ENCODE measurements at places on chromosomes 6 and 20. TPM values are rescaled to one million over a fixed set of nuclear protein-coding genes. Genes with fewer than 3 reads are reported as not detected.

The ZNF292 gene
- total RNA-seq, result 50.9 TPM

The SIM1 gene
- total RNA-seq, result 0.07 TPM

The CYP39A1 gene
- not detected for total RNA-seq

The HEY2 gene
- total RNA-seq, result not detected

The CRISP3 gene
- total RNA-seq, result not detected

The RIN2 gene
- total RNA-seq, result not detected

The PDYN gene
- total RNA-seq, result not detected

The C20orf141 gene
- total RNA-seq, result not detected

The TFAP2C gene
- not detected for total RNA-seq

The TMEM63B gene
- 11.1 TPM for total RNA-seq

The CST2 gene
- total RNA-seq, result not detected

The MUC22 gene
- not detected for total RNA-seq

The HS3ST5 gene
- not detected for total RNA-seq

The EYS gene
- total RNA-seq, result not detected

The GCNT2 gene
- total RNA-seq, result 3.3 TPM

The SIRPA gene
- total RNA-seq, result 0.05 TPM

The NR2E1 gene
- not detected for total RNA-seq

The SLC26A8 gene
- not detected for total RNA-seq

The FAM110A gene
- total RNA-seq, result 19.4 TPM

The UBD gene
- 0.61 TPM for total RNA-seq

The LY86 gene
- total RNA-seq, result 4.6 TPM

The PAX1 gene
- not detected for total RNA-seq

The THBS2 gene
- total RNA-seq, result not detected

The POU3F2 gene
- not detected for total RNA-seq

The KIF25 gene
- total RNA-seq, result not detected

The RIMS4 gene
- not detected for total RNA-seq

The FRS3 gene
- 6.1 TPM for total RNA-seq

The PRSS35 gene
- not detected for total RNA-seq

The FARS2 gene
- 19.5 TPM for total RNA-seq

The GMDS gene
- total RNA-seq, result 24.2 TPM

The FABP7 gene
- total RNA-seq, result not detected

Data from T-helper 2 cell treated with Interferon-gamma antibody and Interleukin-4, amounts not matched to agents 100 ng/mL and 5 ng/mL, for 36 hours (primary cell).